NCI-H1930 (cell line): ENCODE measurements at places on chromosomes 11 and 22.
A peak's percentile ranks its signal among the peaks of the same experiment; 100 is the strongest.

GRCh38 chr22:44076825-44077224 is 52.7 kb downstream of the PARVB start:
- DNase-seq: no peak

GRCh38 chr22:38479096-38479837 is 11.4 kb downstream of the KDELR3 start:
- DNase-seq: no peak

GRCh38 chr11:43250309-43250708 is 61.5 kb upstream of the API5 start:
- DNase-seq: no peak

GRCh38 chr11:67435031-67435726 is 2.3 kb downstream of the PTPRCAP start:
- no peak for DNase-seq

DNA sequence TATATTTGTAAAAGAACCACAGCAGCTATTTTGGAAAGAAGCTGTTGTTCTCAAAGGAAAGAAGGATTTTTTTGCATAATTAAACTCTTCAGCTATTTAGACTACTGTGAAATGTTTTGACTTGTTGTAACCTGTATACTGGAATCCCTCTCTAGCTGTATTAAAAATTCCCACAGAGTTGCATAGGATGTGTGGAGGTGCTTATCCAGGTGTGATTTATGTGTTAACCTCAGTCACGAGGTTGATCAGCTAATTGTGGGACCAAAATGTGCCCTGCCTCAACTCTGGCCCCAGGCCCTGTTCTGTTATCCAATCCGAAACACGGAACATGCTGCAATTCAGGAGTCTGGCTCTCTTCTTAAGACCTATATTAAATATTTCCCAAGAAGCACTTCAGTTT is 70.1 kb downstream of the LIF start:
- no peak for DNase-seq

DNA sequence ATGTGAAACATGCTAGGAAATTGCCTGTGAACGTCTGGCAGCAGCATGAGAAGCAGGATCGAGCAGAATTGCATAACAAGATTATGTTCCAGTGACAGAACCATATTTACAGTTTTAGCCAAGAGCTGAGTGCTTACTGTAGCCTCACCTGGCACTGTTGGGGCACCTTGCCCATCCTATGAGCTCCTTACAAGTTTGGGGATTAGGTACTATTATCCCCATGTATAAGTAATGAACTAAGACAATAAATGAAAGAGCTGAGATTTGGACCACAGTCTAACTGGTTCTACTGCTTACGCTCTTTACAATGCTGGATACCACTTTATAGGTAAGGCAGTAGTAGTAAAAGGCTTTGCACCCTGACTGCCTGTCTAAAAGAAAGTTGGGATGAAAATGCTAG is 17.1 kb upstream of the PATE1 start:
- DNase-seq: no peak

- no peak for DNase-seq
Measured at GRCh38 chr11:61309141-61309540, 14.0 kb upstream of the VWCE start.

DNA sequence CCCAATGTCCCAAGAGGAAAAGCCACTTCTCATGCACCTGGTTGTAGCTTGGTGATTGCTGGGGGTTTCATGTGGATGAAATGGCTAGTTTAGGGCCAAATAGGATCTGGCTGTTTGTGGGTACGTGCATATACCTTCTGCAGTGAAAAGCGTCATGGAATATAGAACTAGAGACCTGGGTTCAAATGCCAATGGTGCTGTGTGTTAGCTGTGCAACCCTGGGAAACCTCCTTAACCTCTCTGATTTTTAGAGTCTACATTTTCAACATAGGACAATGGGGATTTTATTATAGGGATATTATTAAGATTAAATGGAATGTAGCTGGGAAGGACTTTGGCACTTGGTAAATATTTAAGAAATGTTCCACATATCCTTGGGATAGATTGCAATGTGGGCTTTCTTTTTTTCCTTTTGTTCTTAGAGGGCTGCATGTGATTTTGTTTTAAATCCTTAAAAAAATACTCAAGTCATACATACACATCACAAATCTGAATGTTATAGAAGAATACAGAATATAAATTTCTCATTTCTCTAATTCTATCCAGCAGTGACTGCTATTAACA is 112.6 kb upstream of the E2F8 start:
- DNase-seq: no peak

GRCh38 chr11:80727315-80727714 is 1286.5 kb upstream of the TENM4 start:
- peak; percentile 17 for DNase-seq

DNA sequence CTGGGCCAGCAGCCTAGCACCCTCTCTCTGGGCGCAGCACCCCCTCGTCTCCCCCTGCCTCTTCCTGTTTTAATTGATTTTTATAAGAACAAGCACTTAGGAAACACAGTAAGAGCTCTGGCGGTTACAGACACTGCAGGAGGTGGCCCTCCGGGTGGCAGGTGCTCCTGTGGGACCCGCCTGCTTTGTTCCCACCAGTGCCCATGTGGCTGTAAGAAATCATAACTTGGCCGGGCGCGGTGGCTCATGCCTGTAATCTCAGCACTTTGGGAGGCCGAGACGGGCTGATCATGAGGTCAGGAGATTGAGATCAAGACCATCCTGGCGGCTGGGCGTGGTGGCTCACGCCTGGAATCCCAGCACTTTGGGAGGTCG is 18.4 kb downstream of the TSPAN4 start:
- DNase-seq: no peak

- DNase-seq: no peak
Measured at GRCh38 chr11:66956689-66957290, 1.4 kb downstream of the PC start.

DNA sequence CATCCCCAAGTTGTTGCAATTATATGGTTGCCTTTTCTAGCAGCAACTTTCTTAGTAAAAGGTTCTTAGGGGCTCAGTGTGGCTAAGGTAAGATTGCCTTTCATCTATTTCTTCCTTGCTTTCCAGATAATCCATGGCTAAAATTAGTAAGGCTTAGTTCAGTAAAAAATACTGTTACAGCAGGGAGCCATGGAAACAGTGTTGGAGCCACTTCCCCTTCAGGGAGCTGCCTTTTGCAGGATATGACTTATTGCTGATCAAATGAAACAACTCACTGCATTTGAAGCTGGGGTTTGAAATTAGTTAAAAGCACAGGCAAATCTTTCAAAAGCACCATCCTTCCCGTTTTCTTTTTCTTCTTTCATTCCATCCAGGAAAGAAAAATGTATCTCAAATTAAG is 184.3 kb downstream of the C11orf87 start:
- no peak for DNase-seq

DNA sequence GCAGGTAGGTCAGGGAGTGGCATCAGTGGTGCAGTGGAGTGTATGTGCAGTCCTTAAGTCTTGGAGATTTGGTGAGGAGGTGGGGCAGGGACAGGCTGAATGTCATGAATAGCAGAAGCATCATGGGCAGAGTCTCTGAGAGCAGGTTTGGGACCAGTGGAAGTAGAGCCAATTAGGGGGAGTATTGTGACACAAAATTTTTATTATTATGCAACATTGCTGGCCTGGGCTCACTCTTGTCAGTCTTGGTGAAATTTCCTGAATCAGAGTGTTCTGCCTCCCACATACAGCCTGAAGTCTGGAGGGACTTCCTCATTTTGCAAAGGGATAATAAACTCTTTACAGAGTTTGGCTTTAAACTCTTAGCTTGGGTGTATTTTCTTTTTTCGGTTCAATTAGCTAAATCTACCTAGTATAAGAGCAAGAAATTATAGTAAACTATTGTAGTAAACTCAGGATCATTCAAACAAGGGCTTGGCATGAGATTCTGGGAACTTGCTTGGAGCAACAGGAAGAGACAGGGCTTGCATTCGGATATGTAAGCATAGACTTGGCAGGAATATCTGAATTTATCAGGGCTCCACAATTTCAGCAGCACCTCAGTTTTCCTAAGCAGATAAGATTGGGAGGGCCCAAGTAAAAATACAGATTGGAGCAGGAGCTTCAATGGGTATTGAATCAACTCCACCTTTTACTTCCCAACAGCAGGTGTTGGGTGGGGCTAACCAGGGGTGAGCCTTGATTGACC is 67.7 kb downstream of the FDX1 start:
- DNase-seq: no peak

DNA sequence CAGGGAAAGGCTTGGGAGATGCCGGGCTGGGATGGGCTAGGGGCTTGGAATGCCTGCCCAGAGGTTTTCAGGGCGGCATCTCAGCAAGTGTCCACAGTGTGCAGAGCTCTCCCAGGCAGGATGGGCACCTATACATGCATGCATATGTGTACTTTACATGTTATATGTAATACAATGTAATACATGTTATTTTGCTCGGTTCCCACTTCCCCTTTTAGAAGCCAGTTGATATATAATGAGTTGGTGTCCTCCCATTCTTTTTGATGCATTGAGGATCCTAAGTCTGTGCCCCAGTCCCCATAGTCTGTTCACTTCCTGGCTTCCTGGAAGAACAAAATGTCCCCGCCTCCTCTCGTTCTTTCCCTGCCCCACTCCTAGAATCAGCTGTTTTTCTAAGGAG is 20.1 kb upstream of the EIF3D start:
- DNase-seq: no peak

DNA sequence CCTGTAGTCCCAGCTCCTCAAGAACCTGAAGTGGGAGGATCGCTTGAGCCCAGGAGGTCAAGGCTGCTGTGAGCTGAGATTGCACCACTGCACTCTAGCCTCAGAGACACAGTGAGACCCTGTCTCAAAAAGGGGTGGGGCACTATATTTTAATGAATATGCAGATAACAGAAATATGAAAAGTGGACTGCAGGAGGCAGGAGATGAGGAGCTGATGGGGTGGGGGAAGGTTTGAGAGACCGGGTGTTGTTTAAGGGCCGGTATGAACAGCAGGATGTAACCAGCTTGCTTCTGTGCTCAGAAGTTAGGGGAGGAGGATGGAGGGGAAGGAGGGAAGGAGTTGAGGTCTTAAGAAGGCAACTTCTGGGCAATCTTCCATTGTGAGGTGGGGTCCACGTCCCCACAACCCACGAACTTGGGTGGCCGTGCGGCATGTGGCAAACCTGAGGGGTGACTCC is 1.3 kb upstream of the B4GALNT4 start:
- no peak for DNase-seq

DNA sequence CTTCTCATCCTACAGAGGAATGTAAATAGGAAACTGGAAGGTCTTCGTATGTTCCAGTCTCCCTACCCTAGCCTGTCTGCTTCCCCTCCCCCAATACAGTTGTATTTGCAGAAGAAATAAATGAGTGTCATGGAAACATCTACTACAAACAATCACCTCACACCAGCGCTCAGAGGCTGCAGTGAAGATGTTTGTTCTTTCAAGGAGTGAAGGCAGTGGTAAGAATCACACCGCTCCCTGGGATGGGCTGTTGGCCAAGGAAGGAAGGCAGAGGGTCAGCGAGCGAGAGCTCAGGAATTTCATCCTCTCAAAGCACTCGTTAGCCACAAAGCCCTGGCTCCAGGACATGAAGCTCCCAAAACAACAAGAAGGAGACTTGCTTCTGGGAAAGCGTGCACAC is 1.1 kb upstream of the IGSF9B start:
- DNase-seq: no peak

GRCh38 chr11:17979770-17980371 is 33.0 kb downstream of the SERGEF start:
- DNase-seq: peak; percentile 35

DNA sequence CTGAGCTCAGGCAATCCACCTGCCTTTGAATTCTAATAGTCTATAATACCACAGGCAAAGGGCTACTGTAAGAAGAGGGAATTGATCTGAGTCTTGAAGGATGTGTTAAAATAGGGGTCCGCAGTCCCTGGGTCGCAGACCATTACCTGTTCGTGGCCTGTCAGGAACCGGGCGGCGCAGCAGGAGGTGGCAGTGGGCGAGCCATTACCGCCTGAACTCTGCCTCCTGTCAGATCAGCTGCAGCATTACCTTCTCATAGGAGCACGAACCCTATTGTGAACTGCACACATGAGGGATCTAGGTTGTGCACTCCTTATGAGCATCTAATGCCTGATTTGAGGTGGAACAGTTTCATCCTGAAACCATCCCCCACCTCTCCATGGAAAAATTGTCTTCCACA is 11.5 kb upstream of the TMEM123 start:
- no peak for DNase-seq

DNA sequence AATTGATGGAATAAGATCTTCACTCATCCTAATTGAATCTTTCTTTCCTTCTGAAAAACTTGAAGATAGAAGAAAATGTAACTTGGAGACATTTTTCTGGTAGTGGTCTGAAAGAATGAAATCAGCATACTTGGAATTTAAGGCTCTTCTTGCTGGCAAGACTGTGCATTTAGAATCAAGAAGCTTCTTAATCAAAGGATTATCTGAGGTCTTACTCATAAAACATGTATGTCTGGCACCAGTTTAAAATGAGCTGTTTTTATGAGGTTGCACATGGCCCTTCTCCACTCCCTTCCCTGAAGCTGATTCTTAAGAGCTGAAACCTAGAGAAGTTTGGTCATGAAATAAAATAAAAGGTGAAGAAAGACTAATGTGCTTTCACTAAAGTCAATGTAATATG is 77.3 kb downstream of the ARHGEF12 start:
- no peak for DNase-seq

DNA sequence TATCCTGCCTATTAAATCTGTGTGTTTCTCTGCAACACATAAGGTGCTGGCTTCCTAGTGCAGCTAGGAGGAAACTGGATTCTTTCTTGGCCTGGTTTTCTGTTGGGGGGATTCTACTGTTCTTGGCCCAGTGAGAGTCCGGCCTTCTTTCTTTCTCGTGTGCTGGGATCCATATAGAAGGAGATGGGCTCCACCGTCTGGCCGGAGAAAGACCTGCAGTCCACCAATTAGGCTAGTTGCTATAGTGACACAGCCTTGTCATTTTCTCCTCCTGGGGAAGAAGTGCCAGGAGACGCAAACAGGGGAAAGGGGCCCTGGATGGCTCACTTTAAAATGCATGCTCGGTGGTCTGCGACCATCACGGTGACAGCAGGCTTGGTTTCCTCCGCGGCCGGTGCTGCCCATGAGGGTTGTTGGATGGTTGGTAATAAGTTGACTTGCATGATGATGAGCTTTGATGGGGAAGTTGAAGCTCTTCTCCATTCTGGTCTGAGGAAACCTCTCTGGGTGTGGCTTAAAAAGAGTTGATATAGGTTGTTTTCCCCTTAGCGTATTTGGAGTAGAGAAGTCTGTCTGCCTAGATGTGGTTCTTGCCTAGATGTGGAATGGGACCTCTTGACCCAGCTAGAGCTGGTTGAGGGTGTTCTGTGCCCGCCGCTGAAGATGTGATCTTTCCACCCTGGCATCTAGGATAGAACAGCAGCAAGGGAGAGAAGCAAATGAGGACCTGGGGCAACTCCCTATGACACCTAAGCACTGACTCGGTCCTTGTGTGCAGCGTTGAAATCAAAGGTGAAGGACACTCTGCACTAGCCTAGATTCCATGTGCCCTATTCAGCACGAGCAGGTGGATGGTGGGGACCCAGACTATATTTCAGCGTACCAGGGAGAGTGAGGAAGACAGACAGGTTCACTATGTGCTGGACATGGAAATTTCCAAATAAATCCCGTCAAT is 1335.0 kb downstream of the BRD1 start:
- peak; percentile 67 for DNase-seq

DNA sequence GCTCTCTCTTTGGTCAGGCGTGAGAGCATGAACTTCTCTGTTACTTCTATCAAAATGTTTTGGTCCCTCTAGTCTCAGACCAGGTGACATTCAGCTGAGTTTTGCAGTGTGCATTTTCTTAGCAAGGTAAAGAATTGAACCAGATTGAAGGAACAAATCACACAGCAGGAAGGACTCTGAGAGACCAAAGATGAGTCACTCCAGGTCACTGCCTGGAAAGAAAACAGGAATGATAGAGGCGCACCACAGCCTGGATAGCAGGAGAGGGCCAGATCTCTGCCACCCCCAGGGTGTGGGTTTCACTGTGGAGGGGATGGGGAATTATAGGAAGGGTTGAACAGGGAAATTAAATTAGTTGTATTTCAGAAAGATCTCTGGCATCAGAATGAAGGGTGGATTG is 788.3 kb downstream of the NTM start:
- no peak for DNase-seq
